ENCODE measurements at places on chromosomes 6 and 20.

DNA sequence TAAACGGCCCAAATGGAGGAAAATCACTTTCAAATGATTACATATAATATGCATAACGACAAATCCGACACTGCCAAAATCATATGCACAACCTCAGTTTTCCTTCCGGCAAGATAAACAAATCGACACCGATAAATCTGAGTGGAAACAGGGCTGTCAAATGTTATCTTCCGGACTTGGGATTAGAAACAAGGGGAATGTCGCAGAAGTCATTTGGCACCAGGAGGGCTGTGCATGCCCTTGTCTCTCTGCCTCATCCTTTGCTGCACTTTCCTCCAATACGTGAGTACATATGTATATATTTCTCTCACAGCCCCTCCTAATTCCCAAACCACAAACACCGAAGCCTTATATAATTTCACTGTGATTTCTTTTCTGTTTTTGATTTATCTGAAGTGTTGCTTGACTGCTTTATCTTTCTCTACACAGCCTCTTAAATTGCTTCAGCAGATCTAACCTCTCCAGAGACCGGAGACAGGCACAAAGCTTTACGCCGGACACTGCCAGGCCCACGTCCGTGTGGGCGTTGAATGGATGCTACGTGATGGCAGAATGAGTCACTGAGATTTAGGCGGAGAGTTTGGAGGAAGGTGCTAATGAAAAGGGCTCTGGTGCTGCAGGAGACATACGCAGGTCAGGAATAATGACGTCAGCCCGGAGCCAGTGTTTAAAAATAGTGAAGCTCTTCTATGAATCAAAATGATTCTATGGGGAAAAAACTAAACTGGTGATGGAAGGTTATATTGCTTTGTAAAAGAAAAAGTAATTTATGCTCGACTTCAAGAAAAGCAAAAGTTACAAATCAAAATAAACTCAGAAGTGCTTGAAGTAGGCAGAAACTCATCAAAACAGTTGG, 21.0 kb upstream of the PRELID3B start:
- DNase-seq, result no peak

GRCh38 chr20:31664696-31665354, 27.1 kb downstream of the COX4I2 start:
- DNase-seq, result no peak

DNA sequence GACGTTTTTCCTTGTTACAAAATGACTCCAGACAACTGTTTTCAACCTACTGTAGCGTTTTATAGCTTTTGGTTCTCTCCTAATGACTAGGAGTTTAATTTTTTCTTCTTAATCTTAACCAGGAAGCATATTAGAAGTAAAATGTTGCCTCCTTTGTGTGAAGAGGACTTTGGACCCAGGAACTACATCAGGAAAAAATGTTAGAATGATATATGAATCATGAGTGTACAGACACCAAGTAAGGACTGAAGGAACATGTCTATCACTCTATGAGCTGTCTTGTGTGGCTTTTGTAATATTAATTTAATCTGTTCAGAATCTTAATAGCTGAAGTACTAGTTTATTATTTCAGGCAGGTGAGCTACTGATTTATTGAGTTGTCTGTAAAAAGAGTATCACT, 71.0 kb upstream of the MARCKS start:
- no peak for DNase-seq

DNA sequence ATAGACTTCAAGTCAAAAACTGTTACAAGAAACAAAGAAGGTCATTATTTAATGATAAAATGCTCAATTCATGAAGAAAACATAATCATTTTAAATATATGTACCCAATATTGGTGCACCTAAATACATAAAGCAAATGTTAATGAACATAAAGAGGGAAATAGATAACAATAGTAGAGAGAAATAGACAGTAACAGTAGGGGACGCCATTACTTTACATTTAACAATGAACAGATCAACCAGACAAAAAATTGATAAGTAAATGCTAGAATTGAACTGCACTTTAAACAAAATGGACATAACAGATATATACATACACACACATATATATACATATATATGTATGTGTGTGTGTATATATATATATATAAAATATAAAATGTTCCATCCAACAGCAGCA, 37.4 kb downstream of the IL22RA2 start:
- DNase-seq, result no peak

- no peak for DNase-seq
Observed at GRCh38 chr6:152846825-152847224, 96.2 kb downstream of the VIP start.

- DNase-seq, result no peak
Observed at GRCh38 chr20:16541226-16541625, 32.0 kb downstream of the KIF16B start.

DNA sequence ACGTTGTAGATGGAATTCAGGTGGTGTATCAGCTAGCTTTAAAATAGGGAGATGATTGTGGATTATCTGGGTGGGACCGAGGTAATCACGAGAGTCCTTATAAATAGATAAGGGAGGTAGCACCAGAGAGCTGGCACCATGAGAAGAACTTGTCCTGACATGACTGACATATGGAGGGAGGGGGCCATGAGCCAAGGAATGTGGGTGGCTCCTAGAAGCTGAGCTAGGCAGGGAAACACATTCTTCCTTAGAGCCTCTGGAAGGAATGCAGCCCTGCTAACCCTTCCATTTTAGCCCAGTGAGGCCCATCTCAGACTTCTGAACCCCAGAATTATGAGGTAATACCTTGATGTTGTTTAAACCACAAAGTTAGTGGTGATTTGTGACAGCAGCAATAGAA, 321.1 kb upstream of the SULF2 start:
- DNase-seq, result no peak

GRCh38 chr20:5065166-5065878, 54.4 kb downstream of the PCNA start:
- no peak for DNase-seq

DNA sequence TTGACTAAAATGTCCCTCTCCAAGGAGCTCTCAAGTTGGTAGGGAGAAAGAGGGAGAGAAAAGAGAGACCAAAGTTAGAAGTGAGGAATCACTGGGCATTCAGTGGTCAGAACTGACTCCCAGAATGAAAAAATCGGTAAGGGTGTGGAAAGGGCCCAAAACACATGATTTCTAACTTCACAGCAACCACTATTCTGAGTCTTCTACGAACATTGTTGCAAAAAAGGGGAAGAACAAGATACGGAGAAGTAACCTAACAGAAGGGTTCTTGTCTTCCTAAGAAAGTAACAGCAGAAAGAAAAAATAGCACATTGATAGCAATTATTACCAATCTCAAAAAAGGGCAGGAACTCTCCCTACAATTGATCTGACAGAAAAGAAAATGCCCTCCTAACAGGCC, 65.6 kb downstream of the ATP9A start:
- DNase-seq, result no peak

DNA sequence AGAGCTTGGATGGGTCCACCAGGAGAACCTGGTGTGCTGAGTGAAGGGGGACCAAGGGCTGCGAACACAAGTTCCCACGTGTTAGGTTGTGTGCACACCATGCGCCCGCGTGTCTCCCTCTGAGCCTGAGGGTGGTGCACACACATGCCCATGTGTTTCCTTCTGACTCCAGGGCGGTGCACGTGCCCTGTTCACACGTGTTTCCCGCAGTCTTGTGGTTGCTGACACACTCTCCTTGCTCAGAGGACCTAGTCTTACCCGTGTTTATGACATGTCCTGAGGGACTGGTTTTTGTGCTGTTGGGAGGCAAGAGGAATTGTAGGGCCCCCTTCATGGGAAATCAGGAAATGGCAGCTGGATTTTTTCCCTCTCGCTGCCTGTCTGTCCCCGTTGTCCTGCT, 36.3 kb upstream of the PCMTD2 start:
- DNase-seq, result no peak

- no peak for DNase-seq
Observed at GRCh38 chr6:127980996-127981395, 80.1 kb upstream of the THEMIS start.

GRCh38 chr6:26197933-26198721, 110.9 kb downstream of the HFE start:
- no peak for DNase-seq

DNA sequence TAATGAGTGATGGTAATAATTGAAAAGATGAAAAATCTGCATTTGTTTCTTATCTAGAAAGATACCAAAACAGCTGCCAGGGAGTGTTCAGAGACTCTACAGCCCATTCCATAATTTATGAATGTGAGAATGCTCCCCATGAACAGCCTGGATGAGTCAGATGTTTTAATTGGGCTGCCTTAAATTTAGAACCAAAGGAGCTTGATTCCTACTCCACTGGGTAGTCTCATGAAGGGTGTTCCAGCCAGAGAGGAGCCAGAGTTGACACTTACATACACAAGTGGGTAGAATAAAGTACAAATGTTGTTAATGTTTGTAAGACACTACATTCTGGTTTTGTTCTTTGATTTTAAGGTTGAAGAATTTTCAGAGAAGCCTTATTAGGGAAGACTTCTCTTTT, 158.7 kb upstream of the PRND start:
- DNase-seq, result no peak

DNA sequence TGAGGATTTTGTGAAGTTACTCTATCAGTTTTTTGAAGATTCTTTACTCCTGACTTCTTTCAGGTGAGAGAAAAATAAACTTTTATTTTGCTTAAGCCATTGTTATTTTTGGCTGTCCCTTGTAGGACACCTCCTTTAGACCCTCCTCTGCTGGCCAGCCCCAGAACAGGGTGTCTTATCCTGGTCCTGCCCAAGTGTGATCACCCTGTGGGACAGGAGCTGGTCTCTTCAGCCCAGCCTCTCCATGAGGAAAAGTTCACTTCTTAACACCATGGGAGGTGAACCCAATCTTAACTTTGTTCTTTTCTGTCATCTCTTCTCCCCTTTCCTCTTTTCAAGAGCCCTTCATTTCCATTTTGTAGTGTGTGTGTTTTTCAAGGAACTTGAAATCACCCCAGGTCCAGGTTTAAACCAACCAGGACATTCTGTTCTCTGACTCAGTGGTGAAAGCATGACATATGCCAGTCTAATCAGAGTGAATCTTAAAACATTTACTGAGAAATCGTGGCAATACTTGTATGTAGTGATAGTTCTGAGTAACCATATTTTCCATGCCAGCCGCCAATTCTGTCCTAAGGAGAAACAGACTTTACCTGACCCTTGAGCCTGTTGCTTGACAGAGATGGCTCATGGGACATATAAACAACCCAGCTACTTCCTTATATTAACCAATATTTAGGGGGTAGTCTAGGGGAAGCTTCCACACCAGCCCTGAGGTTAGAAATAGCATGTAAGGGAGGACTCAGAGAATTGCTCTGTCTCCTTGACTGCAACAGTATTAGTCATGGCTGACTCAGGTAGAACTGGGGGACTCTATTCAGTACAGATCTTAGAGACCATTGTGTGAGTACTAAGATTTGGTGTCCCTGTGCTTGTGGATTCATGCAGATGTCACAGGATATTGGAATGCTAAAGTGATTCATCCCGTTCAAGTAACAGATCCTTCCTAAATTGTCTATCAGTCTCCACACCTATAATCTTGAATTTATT, 48.8 kb downstream of the FLRT3 start:
- DNase-seq, result no peak

DNA sequence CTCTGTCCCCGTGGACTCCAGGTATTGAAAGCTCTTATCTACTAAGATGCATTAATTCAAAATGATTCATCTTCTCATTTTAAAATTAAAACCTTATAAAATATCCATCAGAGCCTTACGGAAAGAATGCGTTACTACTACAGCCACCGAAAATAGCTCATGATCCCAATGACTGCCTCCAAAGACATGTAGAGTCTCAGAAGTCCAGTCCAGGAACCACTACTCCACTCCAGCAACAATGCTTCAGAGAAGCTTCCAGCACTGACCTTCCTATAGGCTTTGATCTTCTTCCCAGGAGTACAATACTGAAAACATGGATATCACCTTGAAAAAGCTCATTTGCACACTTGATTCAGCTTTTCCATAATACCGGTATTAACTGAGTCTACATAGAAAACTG, 94.3 kb downstream of the CHD6 start:
- no peak for DNase-seq

- DNase-seq, result no peak
Observed at GRCh38 chr6:31362751-31363150, 5.8 kb upstream of the HLA-B start.

DNA sequence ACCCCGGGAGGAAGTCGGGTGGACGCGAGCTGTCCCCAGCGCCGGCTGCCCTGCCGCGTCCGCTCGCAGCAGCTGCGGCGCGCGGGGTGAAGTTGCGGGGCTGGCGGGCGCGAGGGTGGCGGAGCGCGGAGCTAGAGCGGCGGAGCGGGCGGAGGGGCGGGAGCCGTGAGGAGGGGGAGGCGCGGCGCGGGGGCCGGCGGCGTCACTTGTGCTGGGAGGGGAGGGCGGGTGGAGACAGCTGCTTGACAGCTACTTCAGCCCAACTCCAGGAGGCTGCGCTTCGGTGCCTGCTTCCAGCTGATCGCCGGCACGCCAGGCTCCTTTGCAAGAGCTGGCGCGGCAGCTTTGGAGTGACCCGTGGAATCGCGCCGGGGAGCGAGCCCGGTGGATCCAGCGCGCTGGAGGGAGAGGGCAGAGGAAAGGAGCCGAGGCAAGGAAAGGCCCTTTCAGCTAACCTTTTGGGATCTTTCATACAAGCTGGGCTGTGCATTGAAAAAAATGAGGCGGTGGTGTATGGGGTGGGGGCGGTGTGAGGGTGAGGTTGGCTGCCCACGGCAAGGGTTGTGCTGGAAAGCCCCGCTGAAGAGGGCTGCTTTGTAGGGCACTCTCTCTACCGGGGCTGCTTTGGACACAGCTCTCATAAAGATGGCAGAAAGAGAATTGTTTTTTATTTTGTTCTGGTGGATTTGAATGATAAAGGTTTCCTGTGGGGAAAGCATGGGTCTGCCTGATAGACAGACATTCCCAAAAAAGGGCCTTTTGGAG, 24.6 kb downstream of the RIPOR2 start:
- DNase-seq, result no peak

- peak; percentile 41 for DNase-seq
Observed at GRCh38 chr6:30259140-30260035, 46.2 kb upstream of the TRIM26 start.

GRCh38 chr20:45819466-45819865, 7.0 kb downstream of the UBE2C start:
- no peak for DNase-seq

- no peak for DNase-seq
Observed at GRCh38 chr6:111418971-111419693, 63.9 kb downstream of the REV3L start.

- DNase-seq, result peak; percentile 37
Observed at GRCh38 chr6:63805808-63806572, 170.4 kb downstream of the PHF3 start.

- DNase-seq, result no peak
Observed at GRCh38 chr20:62685781-62686555, 22.7 kb upstream of the NTSR1 start.

DNA sequence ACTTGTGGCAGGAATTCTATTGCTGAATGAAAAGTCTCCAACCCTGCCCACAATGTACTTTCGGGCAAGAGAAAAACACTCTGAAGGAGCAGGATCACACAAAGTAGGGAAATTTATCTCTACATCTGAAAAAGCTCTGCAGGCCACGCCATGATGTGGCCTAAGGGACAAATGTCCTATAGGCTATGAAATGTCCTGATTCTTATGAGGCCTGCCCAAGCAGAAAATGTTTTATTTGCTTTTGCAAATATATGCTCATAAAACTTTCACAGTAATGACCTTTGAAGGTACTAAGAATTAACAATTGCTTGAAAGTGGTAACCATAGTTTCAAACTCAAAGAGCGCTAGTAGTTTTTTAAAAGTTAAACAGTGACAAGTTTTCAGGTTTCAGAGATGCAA, 31.0 kb downstream of the SYCP2 start:
- no peak for DNase-seq

- no peak for DNase-seq
Observed at GRCh38 chr6:1840491-1841121, 230.9 kb downstream of the FOXC1 start.
